ENCODE measurements at places on chromosomes 16 and 17.

DNA sequence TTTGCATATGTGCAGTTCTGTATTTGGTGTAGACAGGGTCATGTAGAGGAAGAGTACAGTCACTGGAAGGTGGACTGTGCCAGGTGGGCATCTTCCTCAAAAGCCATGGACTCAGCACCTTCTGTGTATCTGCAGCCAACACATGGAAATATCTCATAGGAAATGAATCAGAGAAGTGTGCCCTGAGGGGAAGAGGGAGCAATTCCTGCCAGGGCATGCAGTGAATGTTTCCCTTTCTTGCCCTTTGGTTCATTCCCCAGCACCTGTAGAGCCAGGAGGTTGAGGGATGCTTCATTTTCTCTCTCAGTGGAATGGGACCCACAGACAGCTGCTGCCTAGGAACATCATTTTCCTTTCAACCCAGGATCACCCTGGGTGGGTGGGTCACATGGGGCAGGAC lies 146.1 kb upstream of the HSBP1 start:
- DNase-seq: no peak

DNA sequence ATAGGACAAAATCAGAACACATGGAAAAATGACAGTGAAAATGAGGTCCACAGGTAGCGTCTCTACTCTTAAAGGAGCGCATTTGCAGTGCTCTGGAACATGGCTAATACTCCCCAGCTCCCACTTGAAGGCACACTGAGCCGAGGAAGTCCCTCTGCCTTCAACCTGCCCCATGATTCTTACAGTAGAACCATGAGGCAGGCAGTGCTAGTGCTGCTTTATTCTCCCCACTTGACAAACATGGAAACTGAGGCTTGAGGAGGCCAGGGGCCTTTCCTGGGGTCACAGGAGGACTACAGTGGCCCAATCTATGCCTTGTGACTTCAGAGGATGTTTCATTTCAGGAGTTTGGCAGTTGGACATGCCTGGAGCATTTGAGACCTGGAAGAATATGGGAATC lies 244.1 kb upstream of the MAF start:
- DNase-seq: no peak

GRCh38 chr16:17828012-17828411 lies 357.3 kb upstream of the XYLT1 start:
- no peak for DNase-seq

DNA sequence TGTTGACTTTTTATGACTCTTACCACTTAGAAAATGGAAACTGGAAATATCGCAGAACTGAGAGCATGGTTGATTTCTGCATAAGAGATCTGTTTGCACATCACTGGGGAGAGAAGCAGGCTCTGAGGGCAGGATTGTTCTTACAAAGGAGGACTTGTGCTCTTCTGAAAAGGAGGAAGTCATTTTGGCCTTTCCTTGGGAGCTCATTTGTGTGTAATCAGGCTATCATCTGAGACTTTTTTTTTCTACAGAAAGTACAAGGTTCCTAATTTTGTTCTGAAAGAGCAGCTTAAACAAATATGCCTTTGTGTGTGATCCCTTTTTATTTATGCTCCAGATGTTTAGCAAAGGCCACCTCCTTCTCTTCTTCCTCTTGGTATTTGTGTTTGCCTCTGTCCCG lies 145.7 kb upstream of the CACNG5 start:
- DNase-seq: no peak

- no peak for DNase-seq
Measured at GRCh38 chr16:49453021-49453420, 79.4 kb downstream of the C16orf78 start.

- DNase-seq: no peak
Measured at GRCh38 chr16:2610781-2611498, 71.4 kb upstream of the KCTD5 start.

- DNase-seq: peak; percentile 50
Measured at GRCh38 chr17:7548585-7549400, at the start of gene TNFSF12. Gene TNFSF12 (plus strand): TSS chr17:7549058. CDS start chr17:7549154, 96 bp downstream.

GRCh38 chr16:30187556-30187865 lies 4.1 kb downstream of the CORO1A start:
- DNase-seq: no peak

- no peak for DNase-seq
Measured at GRCh38 chr16:80993834-80994233, 12.9 kb downstream of the CMC2 start.

DNA sequence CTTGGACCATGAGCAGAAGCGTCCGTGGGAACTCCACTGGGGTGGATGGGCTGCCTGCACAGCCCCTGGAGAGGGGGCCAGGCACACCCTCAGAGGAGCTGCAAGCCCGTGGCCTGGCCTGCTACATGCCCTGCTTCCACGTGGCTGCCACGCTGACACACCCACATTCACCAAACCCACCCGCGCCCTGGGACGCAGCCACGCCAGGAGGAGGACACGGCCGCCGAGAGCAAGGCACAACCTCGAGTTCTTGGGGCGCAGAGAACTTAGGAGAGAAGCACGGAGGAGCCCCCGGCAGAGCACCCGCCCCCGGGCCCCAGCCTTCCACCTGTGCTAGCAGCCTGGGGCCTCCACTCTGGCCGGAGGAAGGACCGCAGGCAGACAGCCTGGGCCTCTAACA lies 18.8 kb downstream of the CASKIN1 start:
- DNase-seq: no peak

GRCh38 chr17:67443931-67444595 lies 67.0 kb downstream of the PITPNC1 start:
- DNase-seq: no peak

DNA sequence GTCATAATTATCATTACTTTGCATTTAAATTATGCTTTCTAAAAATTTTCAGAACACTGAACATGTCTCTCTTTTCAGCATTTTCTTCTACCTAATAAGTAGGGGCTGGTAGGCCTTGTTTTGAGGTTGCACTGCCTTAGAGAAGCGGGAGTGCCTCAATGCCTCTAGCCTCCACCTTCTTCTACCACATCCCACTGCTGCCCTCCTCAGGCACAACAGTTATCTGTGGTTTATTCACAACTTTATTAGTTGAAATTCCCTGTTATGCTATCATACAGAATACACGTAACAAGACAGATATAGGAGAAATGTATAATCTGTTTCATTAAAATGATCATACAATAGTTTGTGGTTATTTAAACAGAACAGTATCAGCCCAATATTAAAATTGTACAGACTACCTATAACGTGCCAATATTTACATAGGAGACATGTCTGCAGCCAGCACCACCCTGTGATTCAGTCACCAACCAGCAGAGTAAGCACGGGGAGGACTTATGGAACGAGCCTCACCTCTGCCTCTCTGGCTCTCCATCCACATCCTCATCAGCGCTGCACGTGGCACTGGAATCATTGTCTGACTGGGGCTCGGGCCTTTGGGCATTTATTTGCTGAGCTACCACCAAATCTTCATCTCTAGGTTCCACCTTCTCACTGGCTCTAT lies 101.2 kb downstream of the TTC19 start:
- no peak for DNase-seq

- DNase-seq: no peak
Measured at GRCh38 chr17:13140750-13141149, 122.9 kb upstream of the ELAC2 start.

- no peak for DNase-seq
Measured at GRCh38 chr17:19546289-19547065, 12.8 kb downstream of the SLC47A1 start.

- DNase-seq: no peak
Measured at GRCh38 chr17:3675886-3676285, 7.3 kb downstream of the EMC6 start.

GRCh38 chr17:8806926-8807550 lies 7.9 kb upstream of the MFSD6L start:
- no peak for DNase-seq

DNA sequence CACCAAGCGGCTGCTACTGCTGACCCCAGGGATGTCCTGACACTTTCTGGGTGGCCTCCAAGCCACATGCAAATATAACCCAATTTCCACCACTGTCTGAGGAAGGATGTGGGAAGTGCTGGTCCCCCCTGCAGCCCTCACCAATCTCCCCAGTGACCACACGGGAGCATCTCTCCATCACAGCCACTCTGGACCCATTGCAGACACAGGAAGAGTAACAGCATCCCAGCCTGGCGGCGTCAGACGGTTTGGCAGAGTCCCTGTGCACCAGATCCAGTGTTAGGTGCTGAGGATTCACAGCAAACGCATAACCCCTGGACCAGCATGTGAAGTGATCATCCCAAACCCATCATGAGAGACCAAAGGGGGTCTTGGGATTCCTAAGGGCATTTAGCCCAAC lies 163.7 kb upstream of the TNRC6C start:
- no peak for DNase-seq

GRCh38 chr17:38735161-38735997 lies 5.2 kb downstream of the CISD3 start:
- DNase-seq: peak; percentile 17

DNA sequence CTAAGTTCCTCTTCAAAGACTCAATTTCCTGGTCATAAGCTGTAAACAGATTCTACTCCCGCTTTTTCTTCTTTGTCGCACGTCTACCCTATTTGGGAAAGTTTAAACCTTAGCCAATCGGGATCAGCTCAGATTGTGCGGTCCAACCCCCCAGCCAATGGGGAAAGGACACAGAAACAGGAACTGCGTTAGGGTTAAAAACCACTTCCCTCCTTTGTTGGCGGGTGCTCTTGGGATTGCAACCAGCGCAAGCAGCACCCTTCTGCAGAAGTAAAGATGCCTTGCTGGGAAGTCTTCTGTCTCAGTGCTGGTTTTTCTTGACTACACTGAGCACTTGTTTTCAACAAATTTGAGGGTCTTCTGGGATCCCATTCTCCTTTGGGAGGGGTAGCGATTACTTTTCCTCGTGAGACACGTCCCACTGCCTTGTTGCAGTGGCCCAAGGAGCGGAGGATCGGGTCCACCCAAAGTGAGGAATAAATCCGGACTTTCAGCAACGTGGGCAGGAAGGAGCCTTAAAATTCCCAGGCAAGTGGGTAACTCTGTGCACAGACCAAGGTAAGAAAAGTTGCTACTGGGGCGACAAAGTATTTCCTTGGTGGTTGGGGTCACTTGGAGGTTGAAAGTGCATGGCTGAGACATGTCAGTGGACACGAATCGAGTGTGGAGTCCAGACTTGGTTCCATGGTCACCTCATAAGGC lies 1.0 kb upstream of the YPEL3 start:
- DNase-seq: no peak

- peak; percentile 4 for DNase-seq
Measured at GRCh38 chr17:45688353-45688752, 95.8 kb upstream of the CRHR1 start.

DNA sequence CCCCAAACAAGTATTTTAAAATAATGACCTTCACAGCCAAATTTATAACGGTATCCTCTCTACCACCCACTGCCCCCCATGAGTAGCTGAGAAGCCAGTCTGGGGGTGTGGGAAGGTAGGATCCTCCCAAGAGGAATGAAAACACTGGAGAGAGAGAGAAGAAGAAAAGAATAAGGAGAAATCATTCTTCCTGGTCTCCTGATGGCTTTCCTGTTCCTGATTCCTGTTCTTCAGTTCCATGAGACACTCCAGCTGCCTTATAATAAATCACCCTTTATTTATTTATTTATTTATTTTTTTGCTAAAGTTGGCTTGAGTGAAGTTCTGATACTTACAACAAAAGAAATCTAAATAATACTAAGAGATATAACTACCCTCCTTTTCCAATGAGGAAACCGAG lies 56.4 kb upstream of the FAM20A start:
- no peak for DNase-seq

DNA sequence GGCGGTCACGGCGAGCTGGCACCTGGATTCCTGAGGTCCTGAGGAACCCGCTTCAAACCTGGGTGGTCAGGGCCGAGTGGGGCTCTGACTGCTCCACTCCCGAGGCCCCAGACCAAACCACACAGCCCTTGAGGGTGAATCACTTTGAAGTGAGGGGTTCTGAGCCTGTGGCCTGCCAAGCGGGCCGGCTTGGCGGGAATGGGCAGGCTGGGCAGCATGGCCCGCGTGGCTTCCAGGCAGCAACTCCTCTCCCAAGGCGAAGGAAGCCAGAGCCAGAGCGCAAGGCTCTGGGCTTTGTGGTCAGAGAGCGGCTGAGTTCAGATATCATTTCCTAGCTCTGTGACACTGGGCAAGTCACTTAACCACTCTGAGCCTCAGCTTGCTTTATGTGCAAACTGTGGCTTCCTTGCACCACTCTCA lies 42.7 kb downstream of the CMIP start:
- no peak for DNase-seq

DNA sequence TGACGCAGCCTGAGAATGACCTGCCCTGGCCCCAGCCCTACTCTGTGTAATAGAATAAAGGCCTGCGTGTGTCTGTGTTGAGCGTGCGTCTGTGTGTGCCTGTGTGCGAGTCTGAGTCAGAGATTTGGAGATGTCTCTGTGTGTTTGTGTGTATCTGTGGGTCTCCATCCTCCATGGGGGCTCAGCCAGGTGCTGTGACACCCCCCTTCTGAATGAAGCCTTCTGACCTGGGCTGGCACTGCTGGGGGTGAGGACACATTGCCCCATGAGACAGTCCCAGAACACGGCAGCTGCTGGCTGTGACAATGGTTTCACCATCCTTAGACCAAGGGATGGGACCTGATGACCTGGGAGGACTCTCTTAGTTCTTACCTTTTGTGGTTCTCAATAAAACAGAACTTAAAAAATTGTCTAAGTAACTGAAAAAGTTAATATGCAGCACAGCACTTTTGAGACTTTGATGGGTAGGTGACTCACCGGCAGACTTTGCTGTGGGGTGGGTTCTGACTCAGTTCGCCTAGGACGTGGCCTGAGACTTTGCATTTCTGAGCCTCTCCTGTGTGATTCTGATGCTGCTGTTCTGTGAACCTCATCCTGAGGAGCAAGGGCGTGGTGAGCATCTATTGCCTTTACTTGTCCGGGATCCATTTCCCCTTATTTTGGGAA lies 5.7 kb downstream of the LAT start:
- DNase-seq: no peak

DNA sequence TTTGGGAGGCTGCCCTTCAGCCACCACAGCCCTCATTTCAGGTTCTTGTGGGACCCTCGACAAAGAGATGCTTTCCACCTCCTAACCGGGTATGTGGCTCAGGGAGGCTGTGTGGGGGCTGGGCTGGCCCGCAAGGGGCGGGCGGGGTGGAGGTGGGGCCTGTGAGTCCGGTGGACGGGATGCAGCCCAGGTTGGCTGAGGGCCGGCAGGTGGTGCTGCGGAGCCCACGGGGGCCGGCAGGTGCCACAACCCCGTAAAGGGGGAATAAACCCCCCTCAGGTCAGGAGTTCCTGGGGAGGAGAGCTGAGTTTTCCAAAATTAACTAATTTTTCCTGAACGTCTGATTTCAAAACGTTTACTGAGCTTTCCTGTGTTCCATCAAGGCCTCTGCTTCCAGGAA lies 4.9 kb upstream of the CIAO3 start:
- no peak for DNase-seq

GRCh38 chr16:75011634-75012307 lies 12.9 kb downstream of the ZNRF1 start:
- no peak for DNase-seq

DNA sequence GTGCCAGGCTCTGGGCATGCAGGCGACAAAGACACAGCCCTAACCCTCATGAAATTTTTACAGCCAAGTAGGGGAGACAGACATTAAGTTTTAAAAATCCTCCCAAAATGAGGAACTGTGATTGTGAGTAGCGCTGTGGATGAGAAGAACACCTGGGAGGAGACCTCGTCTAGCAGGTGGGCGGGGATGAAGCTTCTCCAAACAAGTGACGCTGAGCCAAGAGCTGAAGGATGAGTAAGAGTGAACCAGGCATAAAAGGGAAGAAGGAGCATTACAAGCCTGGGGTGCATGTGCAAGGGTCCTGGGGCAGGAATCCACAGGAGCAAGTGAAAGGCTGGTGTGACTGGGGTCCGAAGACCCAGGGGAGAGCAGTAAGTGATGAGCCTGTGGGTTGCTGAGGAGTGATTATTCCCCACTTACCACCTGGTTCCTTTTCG lies 149.4 kb upstream of the HS3ST2 start:
- DNase-seq: no peak
